ENCODE measurements at places on chromosomes 5 and 9.

DNA sequence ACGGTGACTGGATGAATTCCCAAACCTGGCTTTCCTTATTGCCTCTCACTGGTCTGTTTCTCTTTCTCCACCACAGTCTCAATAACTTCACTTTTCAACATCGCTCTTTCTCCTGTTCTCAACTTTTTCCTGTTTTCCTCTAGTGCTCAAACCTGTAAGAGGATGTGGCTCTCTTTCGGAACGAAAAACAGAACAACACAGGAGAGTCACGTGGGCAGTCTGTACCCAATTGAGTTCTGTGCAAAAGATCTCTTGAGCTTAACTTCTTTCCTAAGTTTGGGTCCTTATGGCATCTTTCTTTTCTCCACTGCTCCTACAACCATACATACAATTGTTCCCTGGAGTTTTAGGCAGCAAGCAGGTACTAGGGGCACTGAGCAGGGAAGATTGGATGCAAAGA lies 8.9 kb downstream of the HAVCR1 start:
- DNase-seq: no peak

DNA sequence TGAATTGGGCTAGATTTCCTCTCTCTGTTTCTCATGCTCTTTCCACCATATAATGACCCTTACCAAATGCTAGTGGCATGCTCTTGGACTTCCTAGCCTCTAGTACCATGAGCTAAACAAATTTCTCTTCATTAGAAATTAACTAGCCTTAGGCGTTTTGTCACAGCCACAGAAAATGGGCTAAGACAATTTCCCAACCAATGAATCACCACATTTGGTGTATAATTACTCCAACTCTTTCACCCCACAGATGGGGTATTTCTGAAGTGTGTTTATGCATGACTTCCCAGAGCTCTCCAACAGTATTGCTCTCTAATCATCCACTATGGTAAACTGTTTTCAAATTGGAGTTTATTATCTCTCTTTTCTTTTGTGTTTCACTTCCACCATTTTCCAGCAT lies 1041.1 kb upstream of the COX7C start:
- no peak for DNase-seq

GRCh38 chr5:125583321-125584139 lies 837.1 kb upstream of the ZNF608 start:
- DNase-seq: no peak

GRCh38 chr5:166401391-166401790 lies 1890.1 kb upstream of the WWC1 start:
- no peak for DNase-seq

DNA sequence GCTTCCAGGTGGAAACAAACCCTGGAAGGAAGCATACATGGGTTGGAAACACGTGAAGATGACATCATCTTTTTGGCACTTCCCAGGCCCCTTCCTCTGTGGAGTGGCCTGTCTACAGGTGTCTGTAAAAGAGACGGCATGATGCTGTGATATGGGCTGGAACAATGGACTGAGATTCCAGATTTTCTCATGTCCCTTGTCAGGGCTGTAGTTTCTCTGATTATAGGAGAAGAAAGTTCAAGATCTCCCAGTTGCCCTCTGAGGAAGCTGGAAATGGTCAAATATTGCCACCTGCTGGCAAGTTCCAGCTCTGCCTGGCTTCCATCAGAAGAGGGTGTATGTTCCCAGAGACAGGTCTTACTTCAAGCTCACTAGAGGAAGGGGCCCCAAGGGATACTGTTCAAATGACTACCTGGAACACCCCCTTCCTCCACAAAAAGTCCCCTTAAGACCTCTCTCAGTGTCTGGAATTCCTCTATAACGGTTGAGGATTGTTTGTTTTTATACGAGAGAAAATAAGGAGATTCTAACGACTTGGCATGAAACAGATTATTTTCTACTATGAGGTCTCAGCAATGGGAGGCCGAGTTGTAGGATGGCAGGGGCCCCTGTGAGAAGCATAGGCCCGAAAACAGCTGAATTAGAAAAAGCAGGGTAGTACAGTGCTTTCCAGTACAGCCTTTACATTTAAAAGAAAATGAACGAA lies 7.3 kb upstream of the ANXA6 start:
- DNase-seq: peak; percentile 71

DNA sequence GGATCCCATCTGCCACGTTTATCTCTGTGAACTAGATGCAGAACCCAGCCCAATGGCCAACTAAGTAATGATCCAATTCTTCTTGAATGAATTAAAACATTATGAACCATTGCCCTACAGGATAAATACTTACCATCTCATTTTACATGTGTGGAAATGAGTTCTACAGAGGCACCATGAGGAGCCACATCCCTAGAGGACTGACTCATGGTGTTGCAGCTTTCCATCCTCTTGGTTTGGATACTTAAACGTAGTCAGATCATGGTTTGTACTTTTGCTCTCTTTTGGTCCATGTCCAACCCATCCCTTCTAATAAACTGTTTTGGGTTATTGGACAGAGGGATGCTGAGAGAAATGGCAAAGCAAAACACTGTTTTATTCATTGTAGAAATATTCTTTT lies 484.8 kb downstream of the EBF1 start:
- no peak for DNase-seq

DNA sequence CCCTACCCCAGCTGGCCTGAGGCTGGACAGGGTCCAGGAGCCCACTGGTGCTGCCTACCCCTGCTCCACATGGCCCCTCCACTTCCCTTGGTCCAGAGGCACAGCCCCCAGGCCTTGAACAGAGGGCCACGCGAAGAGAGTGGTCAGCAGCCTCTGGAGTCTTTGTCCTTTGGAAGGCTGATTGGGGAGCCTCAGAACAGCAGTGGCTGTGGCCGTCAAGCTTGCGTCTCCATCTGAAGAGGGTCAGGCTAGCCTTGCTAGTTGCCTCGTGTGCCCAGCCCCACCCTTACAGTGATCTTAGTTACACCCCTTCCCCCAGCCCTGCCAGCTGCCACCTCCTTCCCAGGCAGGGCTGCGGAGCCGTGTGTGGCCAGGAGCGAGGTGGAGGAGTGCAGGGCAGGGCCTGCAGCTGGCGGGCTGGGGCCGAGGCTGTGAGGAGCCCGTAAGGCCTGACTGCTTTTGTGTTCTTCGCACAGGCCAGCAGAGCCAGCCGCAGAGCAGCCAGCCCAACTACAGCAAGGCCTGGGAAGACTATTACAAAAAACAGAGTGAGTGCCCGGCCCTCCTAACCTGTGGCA lies 30.1 kb upstream of the PRDM12 start:
- DNase-seq: no peak

DNA sequence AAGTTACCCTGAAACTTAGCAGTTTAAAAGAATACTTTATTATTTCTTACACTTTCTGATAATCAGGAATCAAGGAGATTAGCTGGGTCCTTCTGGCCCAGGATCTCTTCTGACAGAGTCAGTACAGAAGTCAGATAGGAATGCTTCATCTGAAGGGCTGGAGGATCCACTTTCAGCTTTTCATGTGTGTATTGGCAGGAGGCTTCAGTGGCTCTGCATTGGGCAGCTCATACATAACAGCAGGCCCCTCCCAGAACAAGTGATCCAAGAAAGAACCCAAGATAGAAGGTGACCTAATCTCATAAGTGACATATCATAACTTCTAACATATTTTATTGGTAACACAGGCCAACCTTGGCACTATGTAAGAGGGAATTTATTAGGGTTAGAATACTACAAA lies 258.4 kb downstream of the HCN1 start:
- DNase-seq: no peak

GRCh38 chr5:98064118-98064685 lies 709.3 kb upstream of the RGMB start:
- no peak for DNase-seq

GRCh38 chr9:27157736-27158135 lies 48.7 kb downstream of the TEK start:
- DNase-seq: no peak

GRCh38 chr5:137234973-137235943 lies 263.9 kb downstream of the SPOCK1 start:
- DNase-seq: no peak

GRCh38 chr9:18056993-18057369 lies 417.0 kb upstream of the ADAMTSL1 start:
- DNase-seq: no peak

DNA sequence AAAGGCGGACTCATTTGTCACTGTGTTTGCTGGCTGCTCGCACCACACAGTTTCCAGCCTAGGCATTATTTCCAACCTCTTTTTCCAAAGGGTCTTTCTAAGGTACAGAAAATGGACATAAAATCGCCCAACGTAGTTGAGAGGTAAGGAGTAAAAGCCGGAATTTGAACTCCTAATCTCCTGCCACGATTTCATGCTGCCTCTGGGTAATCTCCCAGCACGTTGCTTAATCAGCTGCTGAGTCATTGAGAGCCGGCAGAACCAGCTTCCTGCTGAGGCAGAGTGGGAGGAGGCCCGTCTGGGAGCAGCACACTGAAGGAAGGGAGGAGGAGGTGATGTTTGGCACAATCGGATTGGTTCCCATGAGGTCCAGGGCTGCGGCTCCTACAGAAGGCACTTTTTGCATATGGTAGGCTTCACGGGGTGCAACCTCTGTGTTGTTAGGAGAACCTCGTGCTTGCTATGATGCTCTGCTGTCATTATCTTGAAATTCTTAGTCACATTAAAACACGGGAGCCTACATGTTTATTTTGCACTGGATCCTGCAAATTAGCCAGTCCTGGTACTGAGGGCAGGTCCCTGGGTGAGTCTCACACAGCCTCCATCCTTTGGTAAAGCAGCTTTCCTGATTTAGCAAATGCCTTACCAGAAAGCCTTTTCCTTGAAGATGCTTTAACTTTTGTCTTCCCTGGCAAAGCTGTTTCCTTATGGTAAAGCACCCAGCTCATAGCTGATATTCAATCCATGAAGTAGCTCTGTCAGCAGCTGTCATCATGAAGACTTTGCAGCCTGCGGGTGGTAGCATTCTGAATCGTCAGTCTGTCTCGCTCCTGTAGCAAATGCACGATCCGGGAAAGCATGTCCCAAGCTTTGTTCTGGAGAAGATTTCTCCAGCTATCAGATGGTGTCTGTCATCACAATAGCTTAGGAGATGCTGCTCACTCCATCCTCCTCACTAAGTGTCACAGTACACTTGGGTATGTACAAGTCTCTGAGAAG lies 191.6 kb upstream of the MSX2 start:
- peak; percentile 3 for DNase-seq

GRCh38 chr5:122408592-122409224 lies 96.7 kb downstream of the SNCAIP start:
- no peak for DNase-seq

GRCh38 chr9:29311221-29311620 lies 1737.9 kb upstream of the C9orf72 start:
- no peak for DNase-seq

DNA sequence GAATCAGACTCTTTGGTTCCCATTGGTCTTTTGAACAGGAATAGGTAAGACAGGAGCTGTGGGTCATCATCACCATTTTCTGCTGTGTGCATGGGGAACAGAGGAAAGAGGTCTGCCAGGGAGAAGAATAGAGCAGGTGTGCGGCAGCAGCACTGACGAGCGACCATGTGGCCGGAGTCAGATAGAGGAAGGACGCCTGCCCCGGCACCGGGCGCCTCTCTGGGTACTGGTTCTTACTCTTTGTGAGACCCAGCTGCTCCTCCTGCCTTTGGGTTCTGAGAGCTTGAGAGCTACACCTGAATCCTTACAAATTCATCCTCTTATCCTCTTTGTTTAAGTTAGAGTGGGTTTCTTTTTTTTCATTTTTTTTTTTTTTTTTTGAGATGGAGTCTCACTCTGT lies 90.8 kb downstream of the NDFIP1 start:
- no peak for DNase-seq

DNA sequence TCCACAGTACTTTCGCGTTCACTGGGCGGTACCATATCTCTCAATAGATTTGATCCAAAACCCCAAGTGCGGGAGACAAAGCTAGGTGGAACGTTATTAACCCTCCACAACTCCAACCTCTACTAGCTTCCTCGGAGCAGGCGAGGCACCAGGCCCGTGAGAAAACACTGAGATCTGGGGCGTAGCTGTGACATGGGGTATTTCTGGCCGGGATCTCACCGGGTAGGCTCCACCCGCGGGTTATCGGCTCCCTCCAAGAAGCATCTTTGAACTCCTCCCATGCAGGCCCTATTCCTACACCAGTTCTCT lies 350 bp upstream of the SLC25A46 start:
- no peak for DNase-seq

GRCh38 chr5:39411061-39411460 lies 13.7 kb downstream of the DAB2 start:
- no peak for DNase-seq

- DNase-seq: no peak
These were observed 2.3 kb upstream of the HSD17B3 start for GRCh38 chr9:96304230-96304629.

DNA sequence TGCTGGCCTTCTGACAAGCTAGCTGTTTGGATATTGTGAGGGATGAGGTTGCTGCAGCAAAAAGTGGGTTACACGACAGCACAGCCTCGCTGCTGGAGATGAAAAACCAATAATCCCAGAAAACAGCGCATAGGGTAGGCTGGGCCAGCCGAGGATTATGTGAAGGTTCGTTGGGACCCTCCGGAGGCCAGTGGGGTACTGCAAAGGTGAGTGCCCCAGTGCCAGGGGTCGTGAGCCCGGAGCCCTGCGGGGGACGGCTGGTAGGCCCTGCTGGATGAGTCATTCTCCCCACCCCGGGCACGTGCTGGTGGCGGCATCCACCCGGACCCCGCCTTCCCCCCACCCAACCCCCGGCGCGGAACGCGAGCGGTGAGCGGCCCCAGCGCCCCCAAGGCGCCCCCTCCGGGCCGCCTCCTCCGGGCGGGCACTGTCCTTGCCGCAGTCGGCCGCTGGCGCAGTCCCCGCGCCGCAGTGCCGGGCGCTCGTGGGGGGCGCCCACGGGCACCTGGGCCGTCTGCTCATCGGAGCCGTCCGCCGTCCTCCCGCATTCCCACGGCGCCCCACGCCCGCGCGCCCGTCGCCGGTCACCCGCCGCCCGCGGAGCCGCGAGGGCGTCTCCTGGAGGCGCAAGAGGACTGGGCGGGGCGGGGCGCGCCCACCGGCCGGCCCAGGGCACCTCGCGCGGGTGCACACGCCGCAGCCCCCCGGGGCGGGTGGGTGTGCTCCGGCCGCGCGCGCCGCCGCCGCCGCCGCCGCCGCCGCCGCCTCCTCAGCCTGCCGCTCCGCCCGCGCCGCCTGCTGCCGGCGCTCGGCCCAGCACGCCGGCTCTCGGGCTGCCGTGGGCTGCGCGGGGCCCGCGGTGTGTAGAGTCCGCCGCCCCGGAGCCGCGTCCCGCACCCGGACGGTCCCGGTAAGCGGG lies at the start of gene PHF24:
TSS of gene PHF24 (plus strand) at position 794 of the 919 bp plus-strand sequence. CDS start 13,014 bp downstream, outside the sequence.
- DNase-seq: no peak

DNA sequence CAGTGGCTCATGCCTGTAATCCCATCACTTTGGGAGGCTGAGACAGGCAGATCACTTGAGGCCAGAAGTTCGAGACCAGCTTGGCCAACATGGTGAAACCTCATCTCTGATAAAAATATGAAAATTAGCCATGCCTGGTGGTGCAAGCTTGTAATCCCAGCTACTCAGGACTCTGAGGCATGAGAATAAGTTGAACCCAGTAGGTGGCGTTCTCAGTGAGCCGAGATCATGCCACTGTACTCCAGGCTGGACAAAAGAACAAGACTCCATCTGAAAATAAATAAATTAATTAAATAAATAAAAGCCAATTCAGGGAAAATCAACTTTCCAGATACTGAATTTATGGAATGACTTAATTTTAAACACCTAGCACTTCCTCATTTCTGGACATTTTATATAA lies 1722.1 kb downstream of the MAT2B start:
- no peak for DNase-seq
